ENCODE measurements at places on chromosomes 12 and 14.

DNA sequence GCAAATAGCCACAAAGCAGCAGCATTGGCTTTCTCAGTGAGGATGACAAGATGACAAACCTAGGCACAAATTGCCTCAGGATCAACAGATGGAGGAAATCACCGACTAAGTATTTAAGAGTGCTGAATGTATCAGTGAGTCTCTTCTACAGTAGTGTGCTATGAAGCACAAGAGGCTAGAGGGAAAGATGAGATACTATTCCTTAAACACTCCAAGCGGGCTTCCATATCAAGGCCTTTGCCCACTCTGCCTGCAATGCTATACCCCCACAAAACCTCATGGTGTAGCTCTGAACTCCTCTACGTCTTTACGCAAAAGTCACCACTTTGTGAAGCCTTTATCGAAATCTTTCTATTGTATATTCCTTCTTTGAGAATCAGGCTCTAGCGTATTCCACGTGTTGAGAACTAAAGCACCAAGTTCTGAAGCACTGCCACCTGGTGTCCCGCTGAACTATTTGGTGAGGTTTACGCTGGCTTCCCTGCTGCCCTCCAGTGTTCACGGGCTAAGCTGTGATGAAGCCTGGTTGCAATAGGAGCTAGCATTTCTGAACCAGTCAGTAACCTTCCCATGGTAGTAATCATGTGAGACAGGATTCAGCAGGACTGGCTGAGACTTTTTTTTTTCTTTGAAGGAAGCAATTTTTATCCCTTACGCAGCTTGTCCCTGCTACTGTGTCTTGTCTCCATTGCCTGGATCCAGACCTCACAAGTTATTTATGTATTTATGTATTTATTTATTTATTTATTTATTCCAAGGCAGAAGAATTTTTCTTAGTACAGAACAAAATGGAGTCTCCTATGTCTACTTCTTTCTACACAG is 426.5 kb upstream of the OR4E1 start:
- peak; percentile 87 for DNase-seq

DNA sequence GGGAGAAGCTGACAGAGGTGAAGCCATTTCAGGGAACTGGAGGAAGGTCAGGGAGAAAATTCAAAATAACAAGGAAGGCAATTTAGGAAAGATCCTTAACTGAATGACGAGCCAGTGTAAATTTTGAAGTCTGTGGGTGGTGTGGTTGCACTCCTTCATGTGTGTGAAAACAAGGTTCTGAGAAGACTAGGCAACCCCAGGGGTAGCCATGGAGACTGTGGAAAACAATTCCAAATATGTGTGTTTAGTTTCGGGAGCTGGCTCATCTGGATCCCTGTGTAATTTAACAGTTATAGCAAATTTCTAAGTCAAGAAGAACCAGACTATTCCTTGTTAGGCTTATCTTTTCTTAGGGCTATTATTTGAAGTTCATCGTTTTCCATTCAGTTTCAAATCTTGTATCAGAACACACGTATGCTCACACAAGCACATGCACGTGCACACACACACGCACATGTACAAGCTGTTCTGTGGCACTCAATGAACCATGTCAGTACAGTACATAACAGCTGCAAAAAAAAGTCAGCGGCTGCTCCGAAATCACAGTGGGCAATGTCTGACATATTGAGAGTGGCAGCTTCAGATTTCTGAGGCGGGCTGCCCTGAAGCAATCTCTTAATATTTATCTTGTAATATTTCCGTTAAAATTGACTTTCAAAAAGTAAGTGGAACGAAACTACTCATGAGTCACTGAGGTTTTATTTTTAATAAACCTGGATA is 411.2 kb downstream of the AEBP2 start:
- DNase-seq = no peak

DNA sequence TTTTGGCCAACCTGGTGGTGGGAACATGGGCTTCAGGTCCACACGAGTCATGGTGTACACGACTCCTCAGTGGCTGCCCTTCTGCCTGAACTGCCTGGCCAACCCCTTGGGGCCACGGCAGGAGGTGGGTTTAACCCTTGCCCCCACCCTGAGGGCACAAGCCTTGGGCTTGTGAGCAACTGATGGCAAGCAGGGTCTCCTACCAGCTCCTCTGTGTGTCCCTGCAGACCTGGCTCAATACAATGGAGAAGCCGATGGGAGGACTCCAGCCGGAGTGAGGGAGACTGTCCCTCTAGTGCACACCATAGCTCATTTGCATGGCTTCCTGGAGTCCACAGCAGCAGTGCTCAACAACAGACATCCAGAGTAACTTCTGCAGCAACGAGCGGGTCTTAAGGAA is 28.0 kb downstream of the JAG2 start:
- DNase-seq = no peak

- no peak for DNase-seq
These were observed 40.1 kb downstream of the WASHC3 start for GRCh38 chr12:102021540-102022246.

GRCh38 chr14:21275261-21275858 is 4.5 kb upstream of the RPGRIP1 start:
- no peak for DNase-seq

DNA sequence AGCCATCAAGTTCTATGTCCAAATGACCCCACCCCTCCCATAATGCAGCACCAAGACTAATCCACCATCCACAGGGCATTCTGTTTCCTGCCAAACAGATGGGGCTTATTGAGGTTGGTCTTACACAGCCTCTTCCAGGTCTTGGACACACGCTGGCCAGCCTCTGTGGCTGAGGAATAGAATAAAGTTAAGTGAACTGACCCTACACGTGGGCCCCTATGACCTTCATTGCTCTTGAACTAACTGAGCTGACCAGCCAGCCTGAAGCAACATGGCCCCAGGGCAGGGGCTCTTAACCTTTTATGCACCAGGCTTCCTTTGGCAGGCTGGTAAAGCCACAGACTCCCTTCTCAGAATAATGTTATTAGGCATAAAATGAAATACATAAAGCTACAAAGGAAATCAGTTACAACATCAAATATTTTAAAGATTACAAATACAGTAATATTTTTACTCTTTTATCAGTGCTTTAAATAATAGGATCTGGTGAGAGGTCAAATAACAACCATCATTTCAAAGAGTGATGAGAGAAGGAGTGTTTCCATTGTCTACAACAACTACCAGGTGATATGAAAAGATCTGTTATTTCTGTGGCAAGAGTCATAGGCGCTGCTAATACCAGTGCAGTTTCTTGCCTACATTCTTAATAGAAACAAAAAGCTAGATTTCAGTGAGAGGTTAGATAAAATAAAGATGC is 192.9 kb upstream of the NUDT4 start:
- DNase-seq = no peak

DNA sequence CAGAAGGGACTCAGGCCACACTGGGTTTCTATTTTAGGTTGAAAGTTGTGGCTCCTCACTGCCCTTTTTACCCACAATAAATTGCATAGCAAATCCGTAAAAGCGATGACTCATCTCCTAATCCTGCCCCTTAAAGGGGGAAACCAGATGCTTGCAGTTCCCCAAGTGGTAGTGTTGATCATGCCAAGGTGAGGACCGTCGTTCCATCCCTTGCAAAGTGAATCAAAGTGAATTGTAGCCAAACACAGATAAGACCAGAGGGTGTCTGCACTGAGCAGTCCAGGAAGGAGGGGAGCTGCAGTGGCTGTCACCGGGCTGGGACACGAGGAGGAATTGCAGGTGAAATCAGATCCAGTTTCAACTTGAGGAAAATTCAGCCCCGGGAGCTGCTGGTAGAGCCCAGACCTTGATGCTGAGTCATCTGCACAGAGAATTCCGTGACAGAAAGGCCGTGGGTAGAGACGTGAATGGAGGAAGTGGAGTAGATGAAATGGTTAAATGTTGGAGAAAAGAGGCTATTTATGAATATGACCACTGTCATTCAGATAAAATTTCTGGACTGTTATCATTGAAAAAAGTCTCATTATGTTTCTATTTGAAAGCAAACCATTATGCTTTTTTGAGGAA is 44.2 kb upstream of the MMP17 start:
- no peak for DNase-seq

DNA sequence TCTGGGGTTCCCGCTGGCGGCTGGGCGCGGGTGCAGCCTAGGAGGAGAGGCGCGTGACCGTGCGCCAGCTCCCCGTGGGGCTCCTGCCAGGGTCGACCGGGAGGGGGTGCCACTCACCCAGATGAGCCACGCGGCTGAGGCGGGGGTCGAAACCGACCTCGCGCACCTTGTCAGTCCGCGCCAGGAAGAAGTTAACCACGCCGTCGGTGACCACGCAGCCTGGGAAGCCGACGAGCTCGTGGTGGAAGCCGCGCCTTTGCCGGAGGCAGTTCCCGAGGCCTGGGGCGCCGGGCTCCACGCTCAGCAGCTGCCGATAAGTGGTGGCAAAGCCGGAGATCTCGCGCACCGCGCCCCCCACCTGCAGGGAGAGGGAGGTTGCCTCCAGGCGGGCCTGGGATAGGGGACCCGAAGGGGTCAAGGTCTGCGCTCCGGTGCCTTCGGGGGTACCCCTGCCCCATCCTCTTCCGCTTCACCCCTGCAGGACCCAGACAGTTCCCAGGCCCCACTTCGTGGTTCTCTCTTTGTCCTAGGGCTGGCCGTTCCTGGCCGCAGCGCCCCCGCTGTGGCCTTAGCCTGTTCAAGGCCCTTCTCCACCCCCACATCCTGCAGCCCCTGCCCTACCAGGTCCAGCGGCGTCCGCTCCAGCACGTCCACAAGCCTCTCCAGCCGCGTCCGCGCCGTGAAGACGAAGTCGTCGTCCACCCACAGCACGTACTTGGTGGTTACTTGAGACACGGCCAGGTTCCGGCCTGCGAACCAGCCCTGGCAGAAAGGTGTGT is 5.3 kb downstream of the B4GALNT1 start:
- peak; percentile 42 for DNase-seq

GRCh38 chr14:59303216-59303615 is 114.7 kb downstream of the DAAM1 start:
- DNase-seq = no peak

DNA sequence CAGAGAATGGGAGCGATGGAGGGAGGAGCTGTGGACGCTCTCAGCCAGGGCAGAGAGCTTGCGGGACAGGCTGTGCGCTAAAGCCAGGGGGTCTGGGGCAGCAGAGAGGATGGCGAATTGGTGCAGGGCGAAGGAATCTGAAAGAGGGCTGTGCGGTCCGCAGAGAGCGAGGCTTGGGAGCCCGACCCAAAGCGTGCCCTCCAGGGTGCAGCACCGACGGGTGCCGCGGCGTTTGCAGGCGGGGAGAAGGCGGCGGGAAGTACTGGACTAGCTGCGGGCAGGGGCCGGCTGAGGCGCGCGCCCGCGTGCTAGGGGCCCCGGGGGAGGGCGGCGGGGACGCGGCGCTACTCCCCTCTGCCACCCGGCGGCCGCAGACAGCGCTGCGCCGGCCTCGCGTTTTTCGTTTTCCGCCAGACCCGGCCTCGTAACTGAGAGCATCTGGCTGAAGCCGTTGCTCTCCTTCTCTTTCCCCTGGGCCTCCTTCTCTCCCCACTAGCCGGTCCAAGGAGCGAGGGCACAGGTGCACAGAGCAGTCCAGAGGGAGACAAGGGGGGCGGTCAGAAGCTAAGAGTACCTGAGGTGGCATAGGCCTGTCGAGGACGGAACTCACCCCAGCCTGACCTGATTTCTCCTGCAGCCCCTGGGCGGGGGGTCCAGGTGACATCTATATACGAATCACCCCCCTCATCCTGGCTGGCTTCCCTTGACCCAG is 24.9 kb downstream of the SLC6A12 start:
- peak; percentile 91 for DNase-seq

GRCh38 chr12:95738024-95738611 is 52.4 kb downstream of the NTN4 start:
- DNase-seq = no peak

- DNase-seq = no peak
These were observed 9.6 kb downstream of the NAB2 start for GRCh38 chr12:57098546-57098945.

- DNase-seq = no peak
These were observed 77.8 kb downstream of the VCPKMT start for GRCh38 chr14:50038398-50039119.

- DNase-seq = no peak
These were observed 1276.6 kb upstream of the FLRT2 start for GRCh38 chr14:84253326-84253725.

DNA sequence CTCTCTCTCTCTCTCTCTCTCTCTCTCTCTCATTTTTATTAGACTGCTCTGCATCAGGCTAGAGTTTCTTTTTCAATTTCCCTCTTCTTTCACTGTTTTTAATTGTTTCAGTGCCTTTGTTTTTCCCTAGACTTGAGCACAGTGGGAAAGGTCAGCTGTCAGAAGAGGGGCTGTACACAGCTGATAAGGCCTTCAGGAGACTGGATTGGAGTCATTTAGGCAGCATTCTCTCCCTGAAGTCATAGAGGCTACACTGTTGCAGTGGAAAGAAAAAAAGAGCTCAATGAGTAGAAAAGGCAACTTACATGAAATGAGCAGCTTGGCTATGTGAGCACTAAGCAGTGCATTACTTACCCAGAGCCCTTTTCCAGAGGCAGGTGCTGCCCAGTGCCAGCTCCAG is 456.9 kb downstream of the NRXN3 start:
- DNase-seq = peak; percentile 30

DNA sequence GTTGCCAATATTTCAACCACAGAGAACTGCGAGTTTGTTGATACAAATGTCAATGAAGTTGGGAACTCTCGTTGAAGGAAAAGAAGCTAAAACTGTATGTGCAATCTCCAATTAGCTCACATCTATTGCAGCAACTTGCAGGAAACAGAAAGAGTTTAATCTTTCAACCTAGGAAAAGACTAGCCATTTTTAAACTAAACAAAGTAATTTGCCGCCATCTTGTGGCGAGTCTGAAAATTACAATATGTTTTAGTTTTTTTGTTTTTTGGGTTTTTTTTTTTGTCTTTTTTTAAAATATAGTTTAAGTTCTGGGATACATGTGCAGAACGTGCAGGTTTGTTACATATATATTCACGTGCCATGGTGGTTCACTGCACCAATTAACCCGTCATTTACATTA is 131.2 kb upstream of the FOXG1 start:
- peak; percentile 41 for DNase-seq

- DNase-seq = no peak
These were observed 6.0 kb downstream of the TMEM63C start for GRCh38 chr14:77187649-77188012.

GRCh38 chr12:19273482-19274330 is 144.2 kb downstream of the PLEKHA5 start:
- DNase-seq = no peak

GRCh38 chr12:121574025-121574424 is 6.8 kb downstream of the KDM2B start:
- no peak for DNase-seq

DNA sequence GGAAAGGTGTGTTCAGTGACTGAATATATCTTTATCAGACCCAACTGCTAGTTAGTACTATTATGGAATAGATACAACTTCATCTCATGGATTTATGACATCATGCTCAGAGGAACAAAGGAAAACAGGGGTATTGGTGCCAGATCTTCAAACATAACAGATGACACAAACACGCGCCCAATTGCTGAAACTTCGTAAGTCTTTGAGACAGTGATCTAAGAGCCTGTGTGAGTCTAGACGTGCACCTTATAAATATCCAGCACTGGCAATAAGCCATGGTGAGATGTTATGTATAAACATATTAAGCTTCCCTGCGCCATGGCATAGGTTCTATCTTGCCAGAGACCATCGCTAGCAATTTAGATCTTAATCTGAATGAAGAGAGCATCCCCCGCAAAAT is 42.2 kb upstream of the NR2C1 start:
- DNase-seq = no peak

- DNase-seq = no peak
These were observed 20.8 kb upstream of the HSPB8 start for GRCh38 chr12:119157978-119158377.

All from neural progenitor cell (in vitro differentiated cells).